ENCODE measurements at places on chromosomes 7 and 10.

DNA sequence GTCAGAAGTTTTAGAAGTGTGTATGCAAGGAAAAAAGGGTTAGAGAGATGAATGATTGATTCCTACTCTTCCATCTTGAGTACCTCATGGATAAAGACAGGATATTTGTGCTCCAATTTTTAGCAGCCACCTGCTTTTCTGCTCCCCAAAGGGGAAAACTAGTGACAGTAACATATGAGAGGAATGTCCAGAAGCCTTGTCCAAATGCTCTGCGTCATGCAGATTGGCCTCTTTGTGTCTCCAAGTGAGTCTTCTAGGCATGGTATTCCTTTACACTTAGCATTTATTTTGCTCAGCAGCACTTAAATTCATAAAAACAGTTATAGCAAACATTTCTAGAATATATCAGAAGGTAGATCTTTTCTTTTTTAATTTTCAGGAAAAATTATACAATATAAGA is 306.8 kb downstream of the CNTNAP2 start:
- no peak for DNase-seq

DNA sequence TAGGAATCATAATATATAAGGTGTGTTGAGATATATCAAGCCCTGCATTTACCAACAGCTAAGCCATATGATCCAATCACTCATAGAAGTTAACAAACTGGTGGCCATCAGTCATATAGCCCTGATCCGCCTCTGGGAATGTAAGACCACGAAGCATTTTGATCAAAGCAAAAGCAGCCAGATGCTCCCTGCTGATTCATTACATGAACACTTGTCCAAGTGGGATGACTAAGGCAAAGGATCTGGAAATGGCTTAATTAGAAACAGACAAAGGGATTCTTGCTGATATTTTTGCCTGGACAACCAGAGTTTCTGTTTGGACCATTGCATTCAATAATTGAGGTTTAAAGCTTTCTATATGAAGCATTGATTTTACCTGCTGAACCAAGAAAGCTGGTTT is 535.5 kb downstream of the GPAM start:
- no peak for DNase-seq

- DNase-seq = no peak
These were observed 62.1 kb upstream of the AQP1 start for GRCh38 chr7:30849565-30849964.

DNA sequence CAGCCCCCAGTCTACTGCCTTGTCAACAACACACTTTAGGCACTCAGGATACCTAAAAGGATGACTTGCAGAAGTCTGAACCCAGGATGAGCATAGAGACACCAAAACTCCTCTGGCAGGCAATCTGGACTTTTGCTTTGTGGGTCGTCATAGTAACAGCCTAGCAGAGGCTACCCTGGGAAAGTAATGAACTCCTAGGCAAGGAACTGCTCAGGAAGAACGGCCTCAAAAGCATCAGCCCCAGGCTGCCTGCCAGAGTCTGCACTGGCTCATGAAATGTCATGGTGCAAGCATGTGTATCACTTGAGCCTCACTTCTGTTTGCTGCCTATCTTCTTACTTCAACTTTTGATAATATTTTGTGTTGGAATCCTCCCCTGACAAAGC is 715.1 kb downstream of the GRID1 start:
- DNase-seq = no peak

GRCh38 chr7:121020249-121020988 is 31.9 kb downstream of the CPED1 start:
- no peak for DNase-seq

DNA sequence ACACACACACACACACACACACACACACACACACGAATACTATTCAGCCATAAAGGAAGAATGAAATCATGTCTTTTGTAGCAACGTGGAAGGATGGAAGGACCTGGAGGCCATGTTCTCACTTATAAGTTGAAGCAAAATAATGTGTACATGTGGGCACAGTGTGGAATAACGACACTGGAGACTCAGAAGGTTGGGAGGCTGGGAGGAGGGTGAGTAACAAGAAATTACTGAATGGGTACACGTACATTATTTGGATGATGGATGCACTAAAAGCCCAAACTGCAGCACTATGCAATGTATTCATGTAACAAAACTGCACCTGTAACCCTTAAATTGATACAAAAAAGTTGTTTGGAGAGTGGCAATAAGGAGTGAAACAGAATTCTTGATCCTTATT is 32.1 kb downstream of the KMT2C start:
- DNase-seq = no peak

- no peak for DNase-seq
These were observed 53.7 kb upstream of the KDM7A start for GRCh38 chr7:140230516-140230860.

DNA sequence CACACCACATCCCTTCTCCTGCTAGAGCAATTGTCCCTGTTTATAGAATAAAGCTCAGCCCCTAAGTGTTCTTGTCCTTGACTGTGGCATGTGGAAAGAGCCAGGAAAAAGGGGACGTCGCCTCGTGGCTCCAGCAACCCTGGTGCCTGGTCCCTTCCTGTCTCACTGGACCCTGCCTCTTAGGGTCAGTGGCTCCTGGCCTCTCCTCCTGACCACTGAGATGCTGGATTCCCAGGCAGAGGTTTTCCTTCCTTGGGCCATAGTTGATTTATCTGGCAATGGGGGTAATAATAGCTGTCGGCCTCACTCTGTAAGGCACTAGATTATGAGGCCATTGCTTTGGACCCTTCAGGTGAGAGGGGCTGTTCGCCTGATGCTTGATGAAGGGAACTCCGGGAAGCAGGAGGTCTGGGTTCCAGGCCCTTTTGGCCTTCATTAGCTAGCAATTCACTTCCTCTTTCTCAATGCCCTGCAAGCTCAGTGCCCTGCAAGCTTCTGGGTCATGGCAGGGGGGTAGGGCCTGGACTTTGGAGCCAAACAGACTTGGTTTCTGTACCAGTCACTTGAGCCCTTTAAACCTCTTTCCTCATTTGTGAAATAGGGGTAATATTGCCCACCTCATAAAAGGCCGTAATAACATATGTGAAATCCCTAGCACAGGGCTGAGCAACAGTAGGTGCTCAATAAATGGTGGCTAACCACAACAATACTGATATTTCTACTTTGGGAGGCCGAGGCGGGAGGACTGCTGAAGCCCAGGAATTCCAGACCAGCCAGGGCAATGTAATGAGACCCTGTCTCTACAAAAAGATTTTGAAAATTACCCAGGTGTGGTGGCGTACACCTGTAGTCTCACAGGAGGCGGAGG is 1.1 kb downstream of the ASL start:
- no peak for DNase-seq

GRCh38 chr10:100509241-100509840 is 10.3 kb downstream of the SEC31B start:
- DNase-seq = no peak

DNA sequence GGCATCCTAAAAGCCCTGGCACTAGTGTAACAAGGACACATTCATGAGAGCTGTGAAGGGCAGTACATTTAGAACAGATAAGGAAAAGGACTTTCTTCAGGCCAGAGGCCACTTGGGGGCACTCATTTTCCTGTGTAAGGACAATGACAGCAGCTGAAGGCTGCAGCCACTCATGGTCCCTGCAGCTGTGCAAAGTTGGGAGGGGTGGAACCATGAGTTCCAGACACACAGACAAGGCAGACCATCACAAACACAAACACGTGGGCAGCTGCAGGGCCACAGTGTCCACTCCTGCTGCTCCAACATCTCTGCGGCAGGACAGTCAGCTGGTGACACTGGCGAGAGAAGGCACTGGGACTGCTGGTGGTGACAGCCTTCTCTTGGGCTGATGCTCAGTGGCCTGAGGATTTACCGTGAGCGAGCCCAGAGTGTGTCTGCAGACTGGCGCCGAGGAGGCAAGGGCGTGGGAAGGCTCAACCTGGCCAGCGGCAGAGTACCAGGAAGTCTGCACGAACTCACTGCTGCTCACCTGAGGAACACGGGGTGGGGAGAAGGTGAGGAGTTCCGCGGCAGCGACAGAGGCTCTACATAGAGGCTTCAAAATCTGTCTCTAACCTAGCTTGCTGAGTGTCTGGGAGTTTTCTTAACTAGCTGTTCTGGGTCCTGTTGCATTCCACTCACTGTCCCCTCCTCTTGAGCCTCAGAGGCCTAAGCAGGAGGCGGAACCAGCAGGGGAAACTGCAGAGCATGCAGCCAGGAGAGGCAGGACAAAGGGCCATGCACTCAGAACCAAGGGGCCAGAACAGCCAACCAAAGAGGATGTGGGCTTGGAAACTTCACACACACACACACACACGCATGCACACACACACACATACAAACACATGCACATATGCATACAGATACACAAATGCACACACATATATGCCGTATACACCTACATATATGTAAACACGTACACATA is 76.5 kb upstream of the DDC start:
- DNase-seq = no peak

DNA sequence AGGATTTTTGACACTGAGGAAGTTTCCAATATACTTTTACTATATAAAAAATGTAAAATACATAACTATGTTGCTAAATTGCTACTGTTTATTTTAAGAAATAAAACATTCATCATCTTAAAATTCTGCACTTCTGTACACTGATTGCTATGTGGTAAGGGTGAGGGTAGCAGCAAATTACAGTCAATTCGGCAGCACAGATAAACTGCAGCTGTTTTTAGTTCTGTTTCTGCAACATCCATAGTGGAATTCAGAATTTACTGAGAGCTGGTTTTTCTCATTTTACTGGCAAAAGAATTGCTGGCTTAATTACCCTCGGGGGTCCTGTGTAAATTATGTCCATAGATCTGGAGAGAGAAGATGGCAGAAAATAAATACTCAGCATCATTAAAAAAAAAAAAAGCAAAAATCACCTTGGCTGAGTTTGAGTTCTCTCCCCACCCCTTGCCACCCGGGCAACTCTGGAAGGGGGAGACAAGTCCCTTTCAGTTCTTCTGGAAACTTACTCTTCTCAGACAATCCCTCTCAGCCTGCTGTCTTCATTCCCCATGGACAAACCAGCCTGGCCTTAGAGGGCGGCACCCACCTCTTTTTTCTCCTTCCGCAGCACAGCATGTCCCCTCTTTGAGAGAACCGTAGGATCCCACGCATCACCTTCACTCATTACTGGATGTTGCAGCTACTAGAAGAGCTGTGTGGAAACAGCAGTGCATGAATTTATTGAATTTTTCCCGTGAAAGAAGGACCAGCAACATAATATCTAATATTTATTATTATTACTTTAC is 501.1 kb upstream of the CELF2 start:
- no peak for DNase-seq

DNA sequence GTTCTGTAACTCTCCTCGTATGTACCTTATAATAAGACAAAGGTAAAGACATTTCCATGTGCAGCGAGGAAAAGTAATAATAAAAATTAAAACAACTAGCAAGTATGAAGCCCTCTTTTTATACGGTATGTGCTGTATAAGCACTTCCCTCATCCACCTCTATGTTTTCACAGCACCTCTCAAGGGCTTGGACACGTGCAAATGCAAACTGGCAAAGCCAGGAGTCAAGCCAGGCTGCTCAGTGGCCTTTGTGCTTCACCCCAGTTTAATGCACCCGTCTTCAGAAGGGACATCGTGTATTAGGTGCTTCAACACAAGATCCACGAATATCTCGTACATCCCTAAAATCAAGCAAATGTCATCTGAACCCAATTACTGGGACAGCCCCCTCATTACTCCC is 1.3 kb upstream of the DGKI start:
- DNase-seq = no peak

DNA sequence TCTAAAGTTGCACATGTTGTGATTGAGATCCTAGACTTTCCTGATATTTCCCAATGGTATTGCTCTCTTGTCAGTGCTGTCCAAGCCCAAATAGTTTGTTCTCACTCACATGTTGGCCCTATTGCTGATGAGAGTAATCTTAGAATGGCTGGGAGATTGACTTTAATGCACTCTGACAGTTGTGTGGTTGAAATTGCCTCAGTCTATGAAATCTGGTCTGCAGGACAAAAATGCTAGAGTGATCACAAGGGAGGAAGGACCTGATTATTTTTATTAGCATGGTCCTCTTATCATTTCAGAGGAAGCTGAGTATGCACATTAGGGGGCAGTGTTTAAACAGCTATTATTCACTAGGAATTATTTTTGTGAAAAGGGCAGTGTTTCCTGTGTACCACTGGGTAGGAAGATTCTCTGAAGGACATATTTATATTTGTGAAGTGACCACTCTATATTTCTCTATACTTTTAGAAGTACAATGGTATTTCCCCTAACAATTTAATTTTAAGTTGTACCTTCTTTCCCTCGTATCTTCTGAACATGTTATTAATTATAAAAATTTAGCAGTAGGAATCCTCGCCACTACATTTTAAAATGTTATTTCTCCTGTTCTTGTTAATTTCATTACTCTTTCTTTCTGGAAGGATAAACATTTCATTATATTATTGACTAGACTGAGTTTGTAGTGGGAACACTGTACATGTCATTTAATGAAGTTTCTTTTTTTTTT is 64.4 kb downstream of the SUGCT start:
- DNase-seq = peak; percentile 42

DNA sequence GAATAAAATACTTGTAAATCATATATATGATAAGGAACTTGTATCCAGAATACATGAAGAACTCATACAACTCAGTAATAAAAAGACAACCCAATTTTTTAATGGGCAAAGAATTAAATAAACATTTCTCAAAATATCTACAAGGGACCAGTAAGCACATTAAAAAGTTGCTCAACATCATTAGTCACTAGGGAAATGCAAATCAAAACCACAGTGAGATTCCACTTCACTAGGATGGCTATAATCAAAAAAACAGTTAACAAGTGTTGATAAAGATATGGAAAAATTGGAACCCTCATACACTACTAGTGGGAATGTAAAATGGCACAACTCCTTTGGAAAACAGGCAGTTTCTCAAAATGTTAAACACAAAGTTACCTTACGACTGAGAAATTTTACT is 40.3 kb upstream of the YAE1 start:
- no peak for DNase-seq

DNA sequence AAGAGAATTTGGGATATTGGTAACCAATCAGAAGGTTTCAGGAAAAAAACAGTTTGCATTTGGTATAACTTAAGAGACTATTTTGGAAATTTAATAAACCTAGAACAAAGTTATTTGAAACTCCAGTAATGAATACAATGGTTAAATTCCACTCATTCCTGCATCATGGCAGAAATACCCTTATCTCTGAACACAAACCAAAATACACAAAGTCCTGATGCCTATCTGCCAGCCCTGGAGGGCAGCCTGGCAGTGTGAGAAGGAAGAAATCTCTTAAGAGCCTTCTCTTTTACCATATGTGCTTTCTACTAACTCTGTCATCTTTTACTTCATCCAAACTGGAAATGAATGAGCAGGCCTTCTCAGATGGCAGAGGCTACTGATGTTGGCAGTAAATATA is 147.1 kb upstream of the LYZL1 start:
- no peak for DNase-seq

- DNase-seq = no peak
These were observed 159.4 kb downstream of the GRID1 start for GRCh38 chr10:86207226-86207625.

Measured in urothelium cell line (cell line).